ENCODE measurements at places on chromosomes 6 and 20.

GRCh38 chr6:24444588-24444987 lies 41.9 kb downstream of the MRS2 start:
- no peak overlapping the region for H3K27ac ChIP-seq
- no peaks in the 10 kb centered on the region for H3K36me3 ChIP-seq
- H3K4me3 ChIP-seq = no peak overlapping the region

- peak overlapping the region; percentile 89 for H3K27ac ChIP-seq
- DNase-seq = no peak
- H3K4me1 ChIP-seq = peaks cover 5% of the 10 kb centered on the region
- no peaks in the 10 kb centered on the region for H3K36me3 ChIP-seq
- H3K27me3 ChIP-seq = no peaks in the 10 kb centered on the region
Measured at GRCh38 chr20:23143098-23143497, 57.0 kb upstream of the CD93 start.

- no peaks in the 10 kb centered on the region for H3K36me3 ChIP-seq
- no peak overlapping the region for H3K4me3 ChIP-seq
- no peaks in the 10 kb centered on the region for H3K27me3 ChIP-seq
- H3K27ac ChIP-seq = no peak overlapping the region
- no peaks in the 10 kb centered on the region for H3K4me1 ChIP-seq
Measured at GRCh38 chr6:138654715-138655634, 118.6 kb upstream of the CCDC28A start.

GRCh38 chr6:52517502-52518278 lies 59.2 kb downstream of the TRAM2 start:
- H3K27ac ChIP-seq = peak overlapping the region; percentile 97
- H3K27me3 ChIP-seq = no peaks in the 10 kb centered on the region
- no peak overlapping the region for H3K4me3 ChIP-seq
- peak; percentile 80 for DNase-seq

Data from breast epithelium (tissue), 4 donors.